ENCODE measurements at places on chromosomes 12 and 14.

- DNase-seq, result no peak
These were observed 31.4 kb upstream of the C12orf76 start for GRCh38 chr12:110079477-110080400.

DNA sequence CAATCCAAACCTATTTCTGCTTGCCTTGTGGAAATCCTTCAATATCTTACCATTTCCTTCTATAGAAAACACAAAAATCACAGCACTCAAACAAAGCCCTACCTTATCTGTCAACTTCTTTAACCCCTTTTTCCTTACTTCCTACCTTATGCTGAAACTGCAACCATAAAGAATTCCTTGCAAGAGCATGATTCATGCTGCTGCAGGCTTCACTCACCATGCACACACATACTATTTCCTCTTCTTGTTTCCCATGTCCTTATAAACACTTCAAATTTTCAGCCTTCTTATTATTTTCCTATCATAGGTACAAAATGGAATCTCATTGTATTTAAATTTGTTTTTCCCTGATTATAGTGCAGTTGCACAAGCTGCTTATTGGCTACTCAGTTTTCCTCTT, 23.3 kb downstream of the LMNTD1 start:
- no peak for DNase-seq

GRCh38 chr12:74526535-74526934, 11.1 kb upstream of the ATXN7L3B start:
- no peak for DNase-seq

GRCh38 chr14:69077841-69078240, 75.1 kb downstream of the DCAF5 start:
- DNase-seq, result no peak

DNA sequence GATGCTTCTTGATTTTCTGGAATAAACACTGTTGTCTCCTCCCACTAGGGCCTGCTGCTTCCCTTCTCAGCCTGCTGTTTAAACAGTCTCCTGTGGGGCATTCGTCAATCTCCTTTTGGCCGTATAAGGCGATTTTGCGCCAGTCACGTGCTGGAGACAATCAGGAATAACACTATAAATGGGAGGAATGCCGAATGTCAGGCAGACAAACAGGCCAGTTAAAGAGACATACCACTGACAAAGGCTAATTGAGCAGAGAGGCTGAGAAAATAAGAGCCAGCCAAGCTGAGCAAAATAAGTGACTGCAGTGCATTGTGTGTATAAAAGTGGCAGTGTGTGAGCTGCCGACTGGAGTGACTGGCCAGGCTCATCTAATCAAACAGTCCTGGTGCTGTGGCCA, 23.3 kb downstream of the DMAC2L start:
- DNase-seq, result no peak

DNA sequence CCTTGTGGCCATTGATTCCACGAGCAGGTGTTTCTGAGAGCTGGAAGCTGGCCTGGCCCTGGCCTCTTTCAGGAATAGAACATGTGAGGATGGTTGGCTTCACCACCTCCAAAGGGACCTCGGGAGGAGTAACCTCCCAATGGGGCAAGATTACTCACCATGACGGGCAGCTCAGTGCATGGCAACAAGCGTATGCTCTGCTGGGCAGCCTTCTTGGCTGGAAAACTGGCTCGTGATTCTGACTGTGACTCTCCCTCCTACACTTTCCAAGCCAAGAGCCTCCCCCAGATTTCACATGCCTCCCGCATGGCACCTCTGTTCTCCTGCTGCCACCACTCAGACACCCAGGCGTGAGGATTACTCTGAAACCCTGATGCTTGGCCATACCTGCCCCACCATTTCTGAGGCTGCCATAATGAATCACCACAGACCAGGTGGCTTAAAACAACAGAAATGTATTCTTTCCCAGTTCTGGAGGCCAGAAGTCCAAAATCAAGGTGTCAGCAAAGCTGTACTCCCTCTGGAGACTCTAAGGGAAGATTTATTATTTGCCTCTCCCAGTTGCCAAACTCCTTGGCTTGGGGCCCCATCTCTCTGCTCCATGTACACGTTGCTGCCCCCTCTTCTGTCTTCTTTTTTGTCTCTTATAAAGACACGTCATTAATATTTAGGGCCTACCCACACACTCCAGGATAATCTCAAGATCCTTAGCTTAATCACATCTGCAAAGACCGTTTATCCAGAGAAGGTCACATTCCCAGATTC, 215.9 kb downstream of the CHST11 start:
- DNase-seq, result no peak

GRCh38 chr12:98738002-98738401, 92.9 kb downstream of the APAF1 start:
- no peak for DNase-seq

GRCh38 chr14:23578560-23579310, at the start of gene JPH4:
Gene JPH4 (minus strand): TSS chr14:23578790. CDS start chr14:23577453, 1,337 bp downstream.
- DNase-seq, result no peak

DNA sequence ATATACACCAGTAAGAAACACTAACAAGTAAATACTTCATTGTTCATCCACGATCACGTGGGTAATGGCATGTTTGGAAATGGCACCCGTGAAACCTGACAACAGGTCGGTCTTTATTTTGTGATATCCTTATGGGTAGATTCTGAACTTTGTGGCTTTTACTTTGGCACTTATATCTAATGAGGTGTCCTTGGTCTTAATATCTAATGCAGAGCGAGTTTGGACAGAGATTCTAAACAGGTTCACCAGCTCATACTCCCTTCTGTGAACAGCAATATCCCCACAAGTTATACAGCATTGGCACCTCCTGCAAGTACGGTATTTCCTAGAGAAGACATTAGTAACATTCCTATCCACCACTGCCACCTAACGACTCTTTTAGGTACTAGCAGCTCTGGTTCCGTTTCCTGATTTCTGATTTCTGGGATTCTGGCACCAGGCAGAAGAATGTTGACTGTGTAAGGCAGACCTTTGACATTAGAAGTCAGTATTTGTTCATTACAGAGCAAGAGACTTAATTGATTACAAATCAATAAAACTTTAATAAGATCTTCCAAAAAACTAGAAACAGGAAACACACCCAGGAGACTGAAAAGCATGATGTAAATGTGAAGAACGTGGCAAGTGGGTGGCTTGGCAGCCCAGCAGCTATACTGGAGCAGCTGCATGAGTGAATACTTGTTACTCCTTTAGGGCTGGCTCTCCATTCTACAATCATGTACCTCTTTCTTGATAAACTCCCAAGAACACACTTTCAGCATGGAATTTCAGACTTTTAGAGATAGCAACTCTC, 2.5 kb downstream of the ANG start:
- no peak for DNase-seq

DNA sequence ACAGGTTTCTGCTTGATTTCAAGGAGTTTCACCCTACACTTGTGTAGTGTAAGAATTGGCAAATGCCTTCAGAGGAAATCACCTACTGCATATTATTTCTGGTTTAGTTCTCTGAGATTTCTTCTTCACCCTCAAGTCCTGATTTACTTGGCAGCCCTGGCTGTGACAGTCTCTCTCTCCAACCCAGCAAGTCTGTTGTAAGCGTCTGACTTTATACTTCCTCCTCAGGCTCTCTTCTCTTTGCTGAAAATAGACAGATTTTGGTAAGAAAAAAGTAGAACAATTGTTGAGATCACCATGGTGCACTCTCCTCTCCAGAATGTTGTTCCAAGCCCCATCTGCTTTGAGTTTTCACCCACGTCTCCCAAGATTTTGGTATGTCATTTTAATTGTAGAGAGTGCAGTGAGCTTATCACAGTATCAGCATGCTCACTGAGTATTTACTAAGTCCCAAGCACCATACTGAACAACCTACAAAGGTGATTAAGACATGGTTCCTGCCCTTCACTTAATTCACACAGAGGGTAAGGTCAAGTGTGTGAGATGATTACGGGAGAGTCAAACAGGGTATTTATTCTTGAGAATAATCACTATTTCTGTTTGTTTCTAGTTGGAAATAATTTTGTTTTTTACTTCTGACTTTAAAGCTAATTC, 148.7 kb downstream of the MDGA2 start:
- DNase-seq, result no peak

DNA sequence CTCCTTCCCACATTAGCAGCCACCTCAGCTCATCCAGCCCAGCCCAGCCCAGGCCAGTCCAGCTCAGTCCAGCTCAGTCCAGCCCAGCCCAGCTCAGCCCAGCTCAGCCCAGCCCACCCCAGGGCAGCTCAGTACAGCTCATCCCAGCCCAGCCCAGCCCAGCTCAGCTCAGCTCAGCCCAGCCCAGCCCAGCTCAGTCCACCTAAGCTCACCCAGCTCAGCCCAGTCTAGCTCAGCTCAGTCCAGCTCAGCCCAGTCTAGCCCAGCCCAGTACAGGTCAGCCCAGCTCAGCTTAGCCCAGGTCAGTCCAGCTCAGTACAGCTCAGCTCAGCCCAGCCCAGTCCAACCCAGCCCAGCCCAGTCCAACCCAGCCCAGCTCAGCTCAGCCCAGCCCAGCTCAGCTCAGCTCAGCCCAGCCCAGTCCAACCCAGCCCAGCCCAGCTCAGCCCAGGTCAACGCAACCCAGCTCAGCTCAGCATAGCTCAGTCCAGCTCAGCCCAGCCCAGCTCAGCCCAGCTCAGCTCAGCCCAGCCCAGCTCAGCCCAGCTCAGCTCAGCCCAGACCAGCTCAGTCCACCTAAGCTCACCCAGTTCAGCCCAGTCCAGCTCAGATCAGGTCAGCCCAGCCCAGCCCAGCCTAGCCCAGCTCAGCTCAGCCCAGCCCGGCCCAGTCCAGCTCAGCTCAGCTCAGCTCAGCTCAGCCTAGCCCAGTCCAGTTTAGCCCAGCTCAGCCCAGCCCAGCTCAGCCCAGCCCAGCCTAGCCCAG, 63.0 kb downstream of the TMEM121 start:
- DNase-seq, result no peak

DNA sequence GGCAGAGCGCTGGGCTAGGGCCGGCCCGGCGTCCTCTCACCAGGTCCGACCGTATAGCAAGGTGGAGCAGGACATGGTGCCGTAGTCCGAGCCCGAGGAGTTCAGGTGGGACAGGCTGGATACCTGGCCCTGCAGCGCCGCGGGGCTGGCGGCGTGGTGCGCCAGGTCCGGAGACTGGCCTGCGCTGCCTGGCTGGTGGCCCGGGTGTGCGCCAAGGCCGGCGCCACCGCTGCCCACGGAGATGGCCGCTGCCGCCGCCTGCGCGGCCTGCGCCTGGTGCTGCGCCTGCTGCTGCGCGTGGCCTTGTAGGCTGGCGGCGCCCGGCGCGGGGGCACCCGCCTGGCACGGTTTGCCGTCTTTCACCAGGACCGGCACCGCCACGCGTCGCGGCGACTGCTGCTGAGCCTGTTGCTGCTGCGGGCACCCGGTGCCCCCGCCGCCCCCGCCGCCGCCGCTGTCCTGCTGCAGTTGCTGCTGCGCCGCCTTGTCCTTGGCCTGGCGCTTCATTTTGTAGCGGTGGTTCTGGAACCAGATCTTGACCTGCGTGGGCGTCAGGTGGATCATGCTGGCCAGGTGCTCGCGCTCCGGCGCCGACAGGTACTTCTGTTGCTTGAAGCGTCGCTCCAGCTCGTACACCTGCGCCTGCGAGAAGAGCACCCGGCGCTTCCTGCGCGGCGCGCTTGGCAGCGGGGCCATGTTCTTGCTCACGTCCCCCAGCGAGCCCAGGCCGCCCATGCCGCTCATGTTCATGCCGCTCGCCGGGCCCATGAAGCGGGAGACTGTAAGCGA, 2.6 kb downstream of the NKX2-1 start:
- DNase-seq, result no peak

GRCh38 chr14:52821805-52822250, 30.4 kb upstream of the GNPNAT1 start:
- DNase-seq, result no peak

- no peak for DNase-seq
These were observed 15.8 kb downstream of the SEL1L start for GRCh38 chr14:81517798-81518398.

DNA sequence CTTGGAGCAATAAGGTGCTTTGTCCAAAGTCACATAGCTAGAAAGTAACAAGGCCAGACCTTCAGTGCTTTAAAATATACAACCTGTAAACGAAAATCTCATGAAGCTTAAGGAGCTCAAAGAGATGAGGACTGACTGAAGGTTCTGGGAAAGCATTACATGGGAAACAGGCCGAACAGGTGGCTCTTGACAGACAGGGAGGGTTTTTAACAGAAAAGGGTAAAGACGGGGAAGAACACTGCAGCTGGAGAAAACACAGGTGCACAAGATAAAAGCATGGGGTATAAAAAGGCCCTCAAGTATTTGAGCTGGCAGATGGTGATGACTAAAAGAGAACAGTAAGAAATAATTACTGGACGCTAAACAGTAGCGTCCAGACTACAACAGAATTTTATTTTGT, 257.2 kb downstream of the NELL2 start:
- no peak for DNase-seq

- DNase-seq, result no peak
These were observed 232.7 kb downstream of the SEC23A start for GRCh38 chr14:38870296-38870836.

DNA sequence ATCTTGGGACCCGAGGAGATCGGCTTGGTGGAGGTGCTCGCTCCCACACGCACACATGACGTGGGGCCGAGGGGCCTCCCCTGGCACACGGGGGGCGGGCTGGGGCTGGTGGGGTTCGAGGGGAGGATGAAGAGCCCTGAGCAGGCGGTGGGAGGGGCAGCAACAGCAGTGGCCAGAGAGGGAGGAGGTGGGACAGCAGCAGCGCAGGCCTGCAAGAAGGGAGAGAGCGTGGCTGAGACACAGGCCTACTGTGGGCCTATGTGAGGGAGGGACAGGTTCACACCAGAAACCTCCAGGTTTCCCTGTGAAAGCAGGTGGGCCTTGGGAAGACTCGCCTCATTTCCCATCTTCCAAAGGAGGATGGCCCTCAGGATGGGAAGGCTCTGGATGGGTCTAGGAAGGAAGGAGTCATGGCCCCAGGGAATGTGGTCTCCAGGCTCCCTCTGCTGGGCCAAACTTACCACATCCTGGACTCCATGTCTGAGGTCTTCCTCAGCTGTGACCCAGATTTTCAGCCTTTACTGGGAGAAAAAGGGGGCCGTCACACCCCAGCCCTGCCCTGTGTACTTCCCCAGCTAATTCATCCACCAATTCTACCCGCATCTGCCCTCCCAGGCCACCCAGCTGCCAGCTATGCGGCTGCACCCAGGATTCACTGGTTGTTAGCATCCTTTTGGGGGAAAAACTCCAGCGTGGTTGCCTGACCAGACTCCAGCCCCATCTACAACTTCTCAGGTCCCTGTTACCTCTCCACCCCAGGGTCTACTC, 2.8 kb downstream of the PIANP start:
- DNase-seq, result peak; percentile 21

DNA sequence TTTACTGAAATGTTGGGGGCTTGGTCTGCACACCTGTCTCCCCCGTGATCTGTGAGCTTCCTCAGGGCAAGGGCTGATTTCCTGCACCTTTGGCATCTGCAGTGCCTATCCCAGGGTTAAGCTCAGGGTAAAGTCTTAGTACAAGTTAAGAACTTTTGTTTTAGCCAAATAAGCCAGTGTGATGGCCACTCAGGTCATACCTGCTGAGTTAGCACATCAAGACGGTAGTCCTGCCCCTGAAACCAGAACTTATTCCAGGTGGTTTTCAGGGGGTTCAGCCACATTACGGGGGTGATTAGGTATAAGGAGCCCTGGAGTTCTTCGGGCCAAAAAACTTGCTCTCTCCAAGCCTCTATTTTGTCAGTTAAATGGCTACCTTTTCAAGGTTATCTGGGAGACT, 21.6 kb upstream of the CHST11 start:
- no peak for DNase-seq

GRCh38 chr12:92928421-92928961, 604 bp downstream of the EEA1 start:
- DNase-seq, result no peak

- no peak for DNase-seq
These were observed 9.8 kb upstream of the RARG start for GRCh38 chr12:53241623-53242412.

All from AG09309 (cell line).